Stimulated activated CD4-positive, alpha-beta T cell treated with anti-CD3 and anti-CD28 coated beads, Interleukin-1b, Interleukin-23, amount 100 ng/mL, for 1 hour (primary cell): ENCODE measurements at places on chromosomes 1 and 21.

DNA sequence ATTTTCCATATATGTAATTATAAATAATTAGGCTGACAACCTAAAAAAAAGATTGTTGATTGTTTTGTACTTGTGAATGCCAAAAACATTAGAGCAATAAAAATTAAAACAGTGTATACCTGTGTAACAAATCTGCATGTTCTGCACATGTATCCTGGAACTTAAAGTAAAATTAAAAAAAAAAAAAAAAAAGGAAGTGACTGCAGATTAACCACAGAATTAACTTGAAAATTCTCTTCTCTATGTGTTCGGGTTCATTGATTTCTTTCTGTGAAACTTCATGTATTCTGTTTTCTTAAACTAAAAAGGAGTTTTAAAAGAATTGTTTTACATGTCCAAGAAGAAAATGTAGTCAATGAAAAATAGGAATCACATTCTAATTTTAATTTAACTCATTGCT lies 95.7 kb downstream of the FASLG start:
- DNase-seq: no peak

GRCh38 chr1:232328486-232329102 lies 301.3 kb downstream of the SIPA1L2 start:
- no peak for DNase-seq

- DNase-seq: peak; percentile 70
These were observed 34.9 kb upstream of the RUNX3 start for GRCh38 chr1:24964811-24965570.

GRCh38 chr1:24410750-24411149 lies 2.8 kb downstream of the STPG1 start:
- no peak for DNase-seq

DNA sequence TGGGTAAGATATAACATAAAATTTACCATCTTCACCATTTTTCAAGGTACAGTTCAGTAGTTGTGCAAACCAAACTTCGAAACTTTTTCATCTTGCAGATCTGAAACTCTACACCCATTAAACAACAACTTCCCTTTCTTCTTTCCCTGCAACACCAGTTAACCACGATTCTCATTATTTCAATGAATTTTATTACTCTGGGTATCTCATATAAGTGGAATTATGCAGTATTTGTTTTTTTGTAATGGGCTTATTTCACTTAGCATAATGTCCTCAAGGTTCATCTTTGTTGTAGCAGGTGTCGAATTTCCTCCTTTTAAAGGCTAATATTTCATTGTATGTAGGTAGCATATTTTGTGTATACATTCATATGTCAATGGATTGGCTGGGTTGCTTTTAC lies 146.1 kb downstream of the SPATA46 start:
- no peak for DNase-seq

- DNase-seq: no peak
These were observed 70.6 kb upstream of the RAB3GAP2 start for GRCh38 chr1:220342853-220343252.

- no peak for DNase-seq
These were observed 239.2 kb downstream of the ATG4C start for GRCh38 chr1:63023171-63023570.

- no peak for DNase-seq
These were observed 1.4 kb upstream of the S100A8 start for GRCh38 chr1:153392258-153392657.

DNA sequence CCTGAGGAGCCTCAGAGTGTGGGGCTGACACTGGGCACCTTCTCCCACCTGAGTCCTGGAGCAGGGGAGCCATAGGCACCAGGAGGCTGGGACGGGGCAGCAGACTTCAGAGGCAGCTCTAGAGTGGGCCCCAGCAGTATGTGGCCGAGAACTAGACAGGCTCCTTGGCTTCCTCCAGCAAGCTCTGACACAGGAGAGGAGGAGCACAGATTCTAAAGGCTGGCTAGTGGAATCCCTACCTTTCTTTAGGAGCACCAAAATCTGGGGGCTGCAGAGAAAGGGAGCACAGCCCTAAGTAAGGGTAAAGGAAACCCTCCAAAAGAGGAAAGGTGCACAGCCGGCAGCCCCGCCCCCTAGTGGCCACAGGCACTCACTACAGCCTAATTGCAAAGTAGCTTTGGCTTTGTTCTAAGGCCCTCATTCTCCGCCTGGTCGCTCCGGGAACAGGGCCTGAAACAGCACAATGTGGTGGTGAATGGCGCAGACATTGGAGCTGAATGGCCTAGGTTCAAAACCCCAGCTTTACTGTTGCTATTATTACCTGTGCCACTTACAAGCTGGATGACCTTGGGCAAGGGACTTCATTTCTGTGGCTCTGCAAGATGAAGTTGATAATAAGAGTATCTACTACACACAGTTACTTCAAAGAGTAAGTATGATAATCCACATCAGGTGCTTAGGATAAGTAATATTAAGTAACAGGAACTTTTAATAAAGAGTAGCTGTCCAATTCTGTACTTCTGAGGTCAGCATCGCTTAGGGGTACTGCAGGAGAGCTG lies 8.8 kb upstream of the GUCA2A start:
- peak; percentile 38 for DNase-seq

GRCh38 chr1:47452426-47452825 lies 14.6 kb downstream of the FOXD2 start:
- DNase-seq: no peak

- DNase-seq: no peak
These were observed 596 bp downstream of the TOR3A start for GRCh38 chr1:179082333-179082998.

GRCh38 chr1:101587741-101588140 lies 350.9 kb downstream of the S1PR1 start:
- DNase-seq: no peak

- DNase-seq: no peak
These were observed 111.6 kb downstream of the ADGRL2 start for GRCh38 chr1:81912383-81912782.

- no peak for DNase-seq
These were observed 29.5 kb downstream of the PEX14 start for GRCh38 chr1:10504249-10504648.

GRCh38 chr1:56933606-56934005 lies 32.2 kb downstream of the C8B start:
- no peak for DNase-seq

DNA sequence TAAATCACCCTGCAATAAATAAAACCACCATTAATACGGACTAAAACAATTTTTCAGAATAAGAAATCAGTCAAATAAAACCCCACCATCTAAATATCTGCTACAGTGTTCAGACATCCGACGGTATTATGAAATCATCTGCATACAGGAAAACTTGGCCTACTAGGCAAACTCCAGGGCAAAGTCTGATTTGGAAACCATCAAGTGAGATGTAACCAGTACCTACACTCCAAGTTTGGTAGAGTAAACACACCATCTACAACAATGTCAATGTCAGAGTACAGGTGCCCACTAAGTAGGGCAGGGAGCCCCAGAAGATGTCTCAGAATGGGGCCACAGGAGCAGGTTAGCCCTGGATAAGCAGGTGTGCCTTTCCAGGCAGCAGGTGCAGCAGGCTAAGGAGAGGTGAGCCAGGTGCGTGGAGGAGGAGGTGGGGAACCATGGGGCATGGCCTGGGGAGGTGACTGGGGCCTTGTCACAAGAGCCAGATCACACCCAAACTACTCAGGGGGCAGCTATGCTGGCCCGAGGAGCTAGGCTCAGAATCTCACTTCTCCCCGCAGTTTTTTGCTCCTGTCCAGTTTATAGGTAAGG lies 59.6 kb downstream of the CAPZB start:
- no peak for DNase-seq

DNA sequence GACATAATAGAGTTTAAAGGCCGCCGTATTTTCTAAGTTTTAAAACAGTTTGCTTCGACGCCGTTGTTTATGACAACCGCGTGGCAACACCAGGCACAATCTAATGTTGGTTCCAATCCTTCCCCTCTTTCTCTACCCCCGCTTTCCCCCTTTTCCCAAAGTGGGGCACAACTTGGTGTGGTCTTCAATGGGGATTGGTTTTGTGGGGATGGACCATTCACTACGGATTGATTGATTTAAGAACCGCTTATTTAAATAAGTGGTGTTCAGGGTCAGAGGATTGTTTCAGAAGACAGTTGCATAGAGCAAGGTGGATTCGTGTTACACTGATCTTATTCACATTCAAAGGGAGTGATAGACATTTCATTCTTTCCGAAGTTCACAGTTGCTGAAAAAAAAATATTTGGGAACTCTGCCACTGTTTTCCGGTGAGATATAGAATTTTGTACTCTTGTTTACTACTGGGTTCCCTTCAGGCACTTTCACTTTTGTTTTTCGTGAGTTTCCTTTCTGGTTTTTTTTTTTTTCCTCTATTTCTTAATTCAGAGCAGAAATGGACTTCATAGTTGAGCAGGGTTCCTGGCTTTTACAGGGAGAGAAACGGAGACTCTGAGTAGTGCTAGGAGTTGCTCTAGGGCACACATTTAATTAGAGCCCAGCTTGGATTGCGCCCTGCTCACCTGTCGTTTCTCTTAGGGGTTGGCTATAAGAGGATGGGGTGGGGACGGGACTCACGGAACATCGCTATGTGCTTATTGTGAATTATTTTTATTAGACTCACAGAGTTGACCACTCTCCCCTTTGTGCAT lies 79.6 kb upstream of the AK4 start:
- DNase-seq: no peak

- DNase-seq: no peak
These were observed 85.2 kb downstream of the UCK2 start for GRCh38 chr1:165912638-165913037.

- DNase-seq: no peak
These were observed 102.9 kb upstream of the PTGFR start for GRCh38 chr1:78387871-78388270.

GRCh38 chr21:44778499-44778911 lies 23.1 kb downstream of the UBE2G2 start:
- DNase-seq: no peak

- no peak for DNase-seq
These were observed 548.2 kb downstream of the PTPRU start for GRCh38 chr1:29784276-29785136.

- DNase-seq: no peak
These were observed 51.5 kb upstream of the LRIF1 start for GRCh38 chr1:111015222-111015621.

- no peak for DNase-seq
These were observed 46.6 kb downstream of the SMYD2 start for GRCh38 chr1:214327514-214327913.
